Stimulated activated CD8-positive, alpha-beta memory T cell treated with anti-CD3 and anti-CD28 coated beads, Interleukin-7, amount 100 ng/mL, for 1 hour (primary cell): ENCODE measurements at places on chromosomes 11 and 22.

DNA sequence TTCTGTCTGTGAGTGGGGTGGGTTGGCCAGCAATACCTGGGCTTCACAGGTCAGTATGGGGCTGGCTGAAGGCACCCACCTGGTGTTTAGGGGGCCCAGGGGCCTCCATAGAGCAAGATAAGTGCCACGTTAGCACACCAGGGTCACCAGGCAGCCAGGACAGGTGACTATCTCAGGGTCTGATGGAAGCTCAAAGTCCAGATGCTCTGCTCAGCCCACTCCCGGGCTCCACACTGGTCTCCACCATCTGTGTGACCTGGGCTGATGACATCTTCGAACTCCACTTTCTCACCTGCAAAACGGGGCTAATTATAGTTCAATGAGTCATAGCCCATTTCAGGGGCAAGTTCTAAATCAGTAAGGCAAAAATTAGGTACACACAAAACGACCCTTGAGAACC, 39.4 kb upstream of the PRDM11 start:
- DNase-seq, result no peak

GRCh38 chr11:67634366-67635230, 4.9 kb upstream of the NUDT8 start:
- no peak for DNase-seq

- no peak for DNase-seq
Observed at GRCh38 chr11:27429761-27430393, 42.7 kb downstream of the LGR4 start.

DNA sequence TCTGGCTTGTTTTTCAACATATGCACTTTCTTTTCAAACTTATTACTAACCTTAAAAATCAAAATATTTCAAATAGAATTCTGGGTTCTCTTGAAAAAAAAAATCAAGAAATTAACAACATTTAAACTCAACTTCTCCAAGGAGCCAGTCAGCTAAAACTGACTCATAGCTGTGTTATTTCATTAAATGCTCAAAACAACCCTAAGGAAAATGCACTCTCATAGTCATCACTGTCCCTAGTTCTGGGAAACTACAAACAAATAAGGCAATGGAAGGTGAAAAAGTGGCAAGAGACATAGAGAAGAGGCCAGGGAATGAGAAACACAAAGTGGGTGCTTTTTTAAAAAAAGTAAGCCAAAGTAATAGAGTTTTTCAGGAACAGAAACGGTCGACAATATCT, 4.1 kb upstream of the ARHGAP20 start:
- no peak for DNase-seq

DNA sequence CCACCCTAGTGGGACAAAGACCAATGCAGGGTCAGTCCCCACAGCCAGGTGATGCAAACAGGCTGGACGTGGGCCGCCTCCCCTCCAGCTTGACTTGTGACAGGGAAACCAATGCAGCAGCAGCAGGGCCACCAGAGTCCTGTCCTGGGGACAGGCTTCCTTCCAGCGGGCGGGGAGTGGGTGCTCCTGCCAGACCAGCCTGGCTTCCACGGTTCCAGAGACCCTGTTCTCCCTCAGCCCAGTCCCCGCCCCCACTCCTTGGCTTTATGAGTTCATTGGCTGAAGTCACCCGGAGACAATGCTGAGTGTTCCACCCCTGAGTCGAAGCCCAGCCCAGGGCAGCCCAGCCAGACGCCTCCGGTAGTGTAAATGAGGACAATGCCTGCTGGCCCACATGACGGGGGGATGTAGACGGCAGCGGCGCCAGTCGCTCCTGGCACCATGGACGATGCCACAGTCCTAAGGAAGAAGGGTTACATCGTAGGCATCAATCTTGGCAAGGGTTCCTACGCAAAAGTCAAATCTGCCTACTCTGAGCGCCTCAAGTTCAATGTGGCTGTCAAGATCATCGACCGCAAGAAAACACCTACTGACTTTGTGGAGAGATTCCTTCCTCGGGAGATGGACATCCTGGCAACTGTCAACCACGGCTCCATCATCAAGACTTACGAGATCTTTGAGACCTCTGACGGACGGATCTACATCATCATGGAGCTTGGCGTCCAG, at the start of gene TSSK2:
TSS of gene TSSK2 (plus strand) at position 350 of the 726 bp plus-strand sequence. CDS start at position 442, 92 bp downstream.
- no peak for DNase-seq

DNA sequence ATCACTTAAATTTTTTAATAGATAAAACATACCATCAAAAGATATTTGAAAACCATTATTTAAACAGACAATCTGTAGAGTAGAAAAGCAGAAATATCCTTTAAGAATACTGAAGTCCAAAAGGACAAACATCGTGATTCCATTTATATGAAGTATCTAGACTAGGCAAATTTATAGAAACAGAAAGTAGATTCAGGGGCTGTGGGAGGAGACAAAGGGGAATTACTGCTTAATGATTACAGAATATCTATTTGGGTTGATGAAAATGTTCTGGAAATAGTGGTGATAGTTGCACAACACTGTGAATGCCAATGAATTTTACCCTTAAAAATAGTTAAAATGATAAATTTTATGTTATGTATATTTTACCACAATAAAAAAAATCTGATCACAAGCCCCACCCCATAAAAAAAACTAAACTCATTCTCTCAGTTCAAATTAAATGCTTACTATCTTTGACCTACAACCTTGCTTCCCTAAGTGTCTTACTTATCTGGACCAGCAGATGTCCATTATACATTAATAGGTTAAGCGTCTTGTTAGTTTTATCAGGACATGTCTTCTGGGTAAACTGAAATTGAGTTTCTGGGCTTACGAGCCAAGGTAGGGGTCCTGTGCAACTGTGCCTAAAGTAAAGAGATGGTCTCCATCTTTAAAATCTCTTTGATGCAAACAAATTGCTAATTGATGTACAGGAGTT, 86.3 kb downstream of the FCHSD2 start:
- DNase-seq, result no peak

- no peak for DNase-seq
Observed at GRCh38 chr22:29012952-29013351, 48.7 kb downstream of the C22orf31 start.

- no peak for DNase-seq
Observed at GRCh38 chr22:22999523-22999922, 70.8 kb upstream of the GNAZ start.

DNA sequence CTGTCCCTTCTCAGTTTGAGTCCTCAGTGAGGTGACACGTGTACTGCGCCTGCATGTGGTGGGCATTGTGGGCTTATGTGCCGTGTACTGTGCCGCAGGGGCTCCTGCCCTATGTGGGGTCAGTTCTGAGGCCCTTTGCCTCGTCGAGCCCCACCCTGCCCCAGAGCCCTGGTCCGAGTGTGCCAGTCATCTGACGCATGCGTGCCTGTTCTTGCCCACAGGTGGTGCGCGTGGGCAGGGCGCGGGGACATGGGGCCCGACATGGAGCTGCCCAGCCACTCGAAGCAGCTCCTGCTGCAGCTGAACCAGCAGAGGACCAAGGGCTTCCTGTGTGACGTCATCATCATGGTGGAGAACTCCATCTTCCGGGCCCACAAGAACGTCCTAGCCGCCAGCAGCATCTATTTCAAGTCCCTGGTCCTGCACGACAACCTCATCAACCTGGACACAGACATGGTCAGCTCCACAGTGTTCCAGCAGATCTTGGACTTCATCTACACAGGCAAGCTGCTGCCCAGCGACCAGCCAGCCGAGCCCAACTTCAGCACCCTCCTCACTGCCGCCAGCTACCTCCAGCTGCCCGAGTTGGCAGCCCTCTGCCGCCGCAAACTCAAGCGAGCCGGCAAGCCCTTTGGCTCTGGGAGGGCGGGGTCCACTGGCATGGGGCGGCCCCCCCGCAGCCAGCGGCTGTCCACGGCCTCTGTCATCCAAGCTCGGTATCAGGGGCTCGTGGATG, 22.3 kb upstream of the TMEM191C start:
- no peak for DNase-seq

DNA sequence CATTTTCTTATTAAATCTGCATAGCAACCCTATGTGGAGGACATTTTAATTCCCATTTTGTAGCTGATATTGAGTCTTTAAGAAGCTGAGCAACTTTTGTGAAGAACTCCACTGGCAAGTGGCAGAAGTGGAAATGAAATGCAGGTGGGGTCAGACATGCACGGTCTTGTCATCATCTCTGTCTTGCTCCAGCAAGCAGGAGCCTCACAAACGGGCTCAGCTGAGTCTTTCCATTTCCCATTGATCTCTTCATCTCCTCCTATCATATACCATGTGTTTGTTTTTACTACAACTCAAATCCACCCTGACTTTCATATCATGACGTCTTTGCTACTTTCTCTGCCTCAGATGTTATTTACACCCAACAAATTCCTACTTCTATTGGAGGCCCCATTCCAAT, 97.9 kb upstream of the TENM4 start:
- DNase-seq, result no peak

DNA sequence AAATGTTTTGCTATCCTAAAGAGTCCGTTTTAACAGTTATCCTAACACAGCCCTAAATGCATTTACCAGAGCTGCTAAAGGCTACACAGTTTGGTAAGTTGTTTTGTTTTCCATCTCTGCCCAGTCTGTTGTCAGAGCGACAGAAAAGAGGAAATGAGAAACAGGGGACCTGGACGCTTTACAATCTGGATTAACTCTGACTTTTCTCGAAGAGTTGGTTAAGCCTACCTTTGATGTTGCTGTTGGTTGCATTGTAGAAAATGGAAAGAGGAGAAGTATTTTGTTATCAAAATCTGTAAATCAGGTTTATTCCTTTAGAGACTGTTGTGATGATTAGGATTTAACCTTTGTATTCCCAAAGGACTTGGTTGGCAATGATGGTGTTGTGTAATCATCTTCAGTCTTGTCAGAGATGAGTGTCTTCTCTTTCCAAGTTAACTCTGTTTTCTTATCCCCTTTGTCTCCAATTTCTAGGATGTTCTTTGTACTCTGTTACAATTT, 481 bp downstream of the ANGPTL5 start:
- DNase-seq, result no peak

DNA sequence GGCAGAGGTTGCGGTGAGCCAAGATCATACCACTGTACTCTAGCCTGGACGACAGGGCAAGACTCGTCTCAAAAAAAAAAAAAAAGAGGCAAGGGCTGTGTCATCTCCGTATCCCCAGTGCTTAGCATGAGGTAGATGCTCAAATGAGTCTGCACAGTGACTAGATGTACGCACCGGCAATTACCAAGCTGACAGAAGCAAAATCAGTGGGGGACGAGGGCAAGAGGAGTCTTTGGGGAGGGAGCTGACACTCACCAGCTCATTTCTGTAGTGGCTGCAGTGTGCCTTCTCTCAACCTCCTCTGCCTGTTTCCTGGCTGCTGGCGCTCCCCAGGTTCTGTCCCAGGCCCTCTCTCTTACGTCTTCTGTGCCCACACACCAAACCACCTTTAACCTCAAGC, 69.9 kb downstream of the PACSIN2 start:
- no peak for DNase-seq

- no peak for DNase-seq
Observed at GRCh38 chr22:36767035-36767775, 8.7 kb downstream of the IFT27 start.

DNA sequence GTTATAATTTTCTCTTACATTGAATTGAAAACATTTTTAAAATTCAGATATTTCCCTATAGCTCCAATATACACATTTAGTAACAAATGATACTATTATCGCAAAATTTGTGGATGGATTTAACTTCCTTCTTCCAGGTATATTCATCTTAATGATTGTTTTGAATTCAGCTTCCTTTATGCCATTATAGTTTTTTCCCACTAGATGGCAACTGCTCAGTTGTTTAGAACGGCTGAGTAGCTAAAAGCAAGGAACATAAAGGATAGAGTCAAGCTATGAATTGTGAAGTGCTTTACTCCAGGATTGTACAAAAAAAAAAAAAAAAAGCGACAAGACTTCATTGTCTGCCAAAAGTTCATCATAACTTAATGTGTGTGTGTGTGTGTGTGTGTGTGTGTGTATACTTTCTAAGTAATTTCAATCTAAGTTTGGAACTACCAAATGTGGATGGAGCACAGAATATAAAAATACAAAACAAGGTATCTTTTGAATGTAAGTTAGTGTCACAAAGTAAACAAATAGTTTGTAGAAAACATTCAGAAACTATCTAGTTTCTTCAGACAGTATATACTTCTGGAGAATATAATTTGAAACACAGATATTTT, 846.4 kb downstream of the DLG2 start:
- DNase-seq, result no peak

- no peak for DNase-seq
Observed at GRCh38 chr22:21593406-21594232, 26.1 kb downstream of the UBE2L3 start.

DNA sequence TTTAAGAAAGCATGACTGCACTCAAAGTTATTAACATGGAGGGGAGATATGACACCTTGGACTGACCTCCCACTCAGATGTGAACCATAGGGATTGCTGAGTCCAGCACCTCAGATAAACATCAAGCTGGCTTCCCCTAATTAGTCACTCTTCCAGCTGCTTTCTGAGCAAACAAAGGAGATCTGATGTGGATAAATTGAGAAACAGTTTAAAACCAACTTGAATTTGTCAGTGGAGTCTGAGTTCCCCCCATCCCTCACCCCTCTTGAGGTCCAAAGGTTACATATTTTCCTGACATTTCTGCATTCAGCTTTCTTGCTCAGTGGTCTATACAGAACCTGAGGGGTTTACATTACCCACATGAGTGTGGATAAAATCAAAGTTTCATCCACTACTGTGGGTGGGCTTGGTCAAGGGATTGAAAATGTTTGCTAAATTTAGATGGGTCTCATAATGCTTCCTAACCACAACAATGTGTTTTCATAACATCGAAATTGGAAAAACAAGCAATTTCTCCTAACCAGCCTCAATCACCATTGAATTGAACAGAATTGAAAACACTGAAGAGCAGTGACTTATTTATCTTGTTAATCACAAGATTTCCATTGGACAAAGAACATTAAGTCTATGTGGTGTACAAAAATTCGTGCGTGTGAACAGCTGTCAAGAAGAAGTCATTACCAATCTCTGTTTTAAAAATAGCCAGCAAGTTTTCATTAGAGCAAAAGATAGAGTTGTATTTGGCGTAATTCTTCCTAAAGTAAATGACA, 292.3 kb downstream of the METTL15 start:
- DNase-seq, result no peak

DNA sequence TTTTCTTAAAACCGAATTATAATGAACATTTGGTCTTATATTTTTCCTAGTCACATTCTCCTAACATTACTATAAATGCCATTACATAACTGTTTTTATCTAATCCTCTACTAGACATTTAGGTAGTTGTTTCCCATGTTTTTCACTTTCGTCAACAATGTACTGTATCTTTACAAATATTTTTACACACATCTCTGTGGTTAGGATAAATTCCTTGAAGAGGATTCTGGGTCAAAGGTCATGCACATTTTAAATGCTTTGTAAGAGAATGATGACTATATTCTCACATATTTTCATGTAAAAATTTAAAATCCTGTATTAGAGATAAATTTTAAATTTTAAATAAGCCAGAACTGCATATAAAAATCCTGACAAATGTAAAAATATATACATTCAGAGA, 61.3 kb upstream of the CLNS1A start:
- DNase-seq, result no peak

- no peak for DNase-seq
Observed at GRCh38 chr11:16572945-16573344, 165.5 kb upstream of the C11orf58 start.
